ENCODE measurements at places on chromosomes 16 and 17.

GRCh38 chr16:52618753-52619497 lies 72.0 kb upstream of the TOX3 start:
- no peak for DNase-seq

DNA sequence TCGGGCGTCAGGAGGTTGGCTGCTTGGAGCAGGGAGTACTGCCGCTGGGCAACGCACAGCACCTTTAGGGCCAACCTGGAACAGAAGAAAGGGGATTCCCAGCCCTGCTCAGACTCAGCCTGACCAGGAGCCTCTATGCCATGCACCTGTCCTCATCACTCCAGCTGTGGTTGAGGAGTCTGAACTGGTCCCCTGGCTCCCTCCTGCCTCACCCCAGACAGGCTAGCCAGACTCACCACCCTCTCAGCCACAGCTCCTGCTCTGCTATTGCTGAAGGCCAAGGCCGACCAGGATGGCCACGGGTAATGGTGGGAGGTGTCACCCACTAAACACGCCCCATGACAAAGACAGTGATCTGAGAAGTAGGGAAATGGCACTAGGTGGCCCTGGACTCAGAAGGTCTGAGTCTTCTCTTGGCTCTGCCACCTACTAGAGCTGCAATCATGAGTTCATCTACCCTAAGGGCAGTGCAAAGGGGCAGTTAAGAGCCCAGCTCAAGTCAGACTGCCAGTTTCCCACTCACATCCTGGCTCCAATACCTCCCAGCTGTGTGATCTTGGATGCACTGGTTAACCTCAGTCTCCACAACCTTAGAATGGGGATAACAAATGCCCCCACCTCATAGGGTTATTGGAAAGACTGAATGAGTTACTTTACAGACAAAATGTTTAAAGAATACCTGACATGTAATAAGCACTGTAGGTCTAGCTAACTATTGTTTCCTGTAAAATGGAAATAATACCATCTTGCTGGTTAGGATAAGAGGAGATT lies 13.8 kb upstream of the GFAP start:
- DNase-seq: no peak

- no peak for DNase-seq
Observed at GRCh38 chr17:75712446-75712845, 8.8 kb upstream of the ITGB4 start.

GRCh38 chr17:29595943-29596774 lies 3.2 kb downstream of the ANKRD13B start:
- no peak for DNase-seq

GRCh38 chr17:69856946-69857345 lies 218.1 kb upstream of the KCNJ16 start:
- no peak for DNase-seq

GRCh38 chr17:12098568-12098967 lies 77.9 kb downstream of the MAP2K4 start:
- DNase-seq: no peak

DNA sequence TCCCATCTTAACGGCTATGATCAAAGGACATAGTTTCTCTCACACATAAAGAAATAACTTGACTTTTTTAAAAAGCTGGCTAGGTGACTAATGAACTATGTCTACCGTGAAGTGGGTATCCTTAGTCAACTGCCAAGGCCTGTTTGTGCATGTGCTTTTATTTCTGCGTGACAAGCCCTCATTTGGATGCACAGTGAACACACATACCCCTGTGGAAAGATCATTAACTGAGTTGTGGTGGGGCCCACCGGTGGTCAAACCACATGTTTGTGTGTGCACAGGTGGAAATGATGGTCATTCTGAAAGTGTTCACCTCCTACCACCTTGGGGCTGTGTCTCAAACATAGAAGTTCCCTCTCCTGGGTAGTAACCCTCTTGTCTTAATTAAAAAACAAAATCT lies 256.1 kb upstream of the SALL1 start:
- no peak for DNase-seq

DNA sequence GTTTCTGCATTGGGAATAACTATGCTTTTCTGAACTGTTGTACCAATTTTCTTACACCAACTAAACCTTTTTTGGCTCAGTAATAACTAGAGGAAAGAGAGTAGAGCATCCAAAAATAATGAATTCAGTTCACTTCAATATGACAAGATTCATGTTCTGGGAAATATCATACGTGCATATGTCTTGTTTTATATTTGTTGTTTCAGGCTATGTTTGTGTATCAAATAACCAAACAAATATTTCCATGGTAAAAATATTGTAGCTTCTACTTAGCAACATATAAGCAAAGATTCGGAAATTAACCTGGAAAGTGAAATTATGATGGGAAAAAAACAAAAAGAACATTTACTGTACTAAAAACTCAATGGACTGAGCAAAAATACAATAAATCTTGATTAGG lies 503.2 kb downstream of the TMEM114 start:
- no peak for DNase-seq

DNA sequence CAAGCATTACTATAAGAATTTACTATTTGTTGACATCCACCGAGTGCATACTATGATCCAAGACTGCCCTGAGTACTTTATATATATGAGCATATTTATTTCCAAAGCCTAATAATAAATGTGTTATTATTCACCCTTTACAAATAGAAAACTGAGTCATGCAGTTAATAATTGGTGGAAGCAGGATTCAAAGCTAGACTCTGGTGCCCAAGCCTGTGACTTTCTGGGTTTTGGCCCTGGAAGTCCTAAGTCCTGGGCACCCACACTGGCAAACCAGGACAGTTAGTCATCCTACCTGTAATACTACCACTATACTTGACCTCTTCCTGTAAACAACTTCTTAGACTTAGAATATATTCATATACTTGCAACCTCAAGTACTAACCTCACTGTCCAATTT lies 257.4 kb upstream of the IRX5 start:
- no peak for DNase-seq

DNA sequence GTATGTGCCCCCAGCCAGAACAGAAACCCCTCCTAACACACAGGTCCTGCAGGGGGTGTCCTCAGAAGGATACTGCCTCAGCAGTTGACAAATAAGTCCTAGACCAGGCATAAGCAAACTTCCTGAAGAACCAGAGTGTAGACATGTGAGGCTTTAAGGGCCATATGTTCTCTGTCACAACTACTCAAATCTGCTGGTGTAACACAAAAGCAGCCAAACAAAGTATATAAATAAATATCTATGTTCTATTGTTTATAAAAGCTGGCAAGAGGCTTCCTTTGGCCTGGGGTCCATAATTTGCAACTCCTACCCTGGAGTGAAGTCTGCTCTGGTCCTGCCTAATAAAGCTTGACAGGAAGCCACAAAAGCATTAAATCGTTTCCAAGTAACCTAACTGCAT lies 9.9 kb downstream of the FAM83G start:
- DNase-seq: no peak

DNA sequence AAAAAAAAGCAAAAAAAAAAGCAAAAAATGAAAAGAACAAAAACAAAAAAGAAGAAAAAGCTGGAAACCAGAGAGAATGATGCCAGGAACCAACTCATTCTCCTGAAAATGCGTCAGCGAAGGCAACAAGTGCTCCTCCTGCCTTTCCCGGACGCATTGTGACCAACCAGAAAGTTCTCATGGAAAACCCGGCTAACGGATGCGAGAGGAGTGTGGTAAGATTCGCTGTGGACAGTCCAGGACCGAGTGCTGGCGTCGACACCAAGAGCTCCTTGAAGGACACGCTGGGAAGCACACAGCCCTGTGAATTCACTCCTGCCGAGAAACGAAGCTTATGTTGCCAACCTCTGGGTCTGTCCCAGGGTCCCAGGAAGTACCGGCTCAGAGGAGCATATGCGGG lies 43.4 kb downstream of the METRNL start:
- no peak for DNase-seq

- DNase-seq: no peak
Observed at GRCh38 chr17:3885271-3885670, 7.6 kb downstream of the CAMKK1 start.

DNA sequence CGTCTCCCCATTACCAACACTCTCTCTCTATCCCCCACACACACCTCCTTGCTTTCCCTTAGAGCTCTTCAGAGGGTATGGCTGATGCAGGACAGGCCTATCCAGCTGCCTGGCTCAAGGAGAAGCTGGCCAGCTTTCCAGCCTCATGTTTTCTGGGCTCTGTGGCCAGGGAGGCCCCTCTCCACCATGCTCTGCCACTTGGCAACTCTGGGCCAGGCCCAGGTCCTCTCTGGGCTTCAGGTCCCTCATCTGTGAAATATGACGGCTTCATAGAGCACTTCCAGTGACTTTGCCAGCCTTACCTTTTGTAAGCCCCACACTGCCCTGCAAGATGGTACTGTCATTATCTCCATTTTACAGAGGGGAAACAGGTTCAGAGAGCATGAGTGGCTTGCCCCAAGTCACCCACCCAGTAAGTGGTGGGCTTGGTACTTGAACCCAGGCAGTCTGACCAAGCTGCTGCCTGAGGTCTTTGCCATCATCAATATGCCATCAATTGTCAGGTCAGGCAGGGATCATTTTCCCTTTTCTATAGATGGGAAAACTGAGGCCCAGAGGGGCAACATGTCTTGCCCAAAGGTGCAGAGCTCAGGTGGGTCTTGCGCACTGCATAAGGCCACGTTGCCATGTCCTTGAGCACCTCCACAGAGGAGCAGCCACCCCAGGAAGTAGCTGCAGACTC lies 548 bp upstream of the ADGRG5 start:
- DNase-seq: no peak

DNA sequence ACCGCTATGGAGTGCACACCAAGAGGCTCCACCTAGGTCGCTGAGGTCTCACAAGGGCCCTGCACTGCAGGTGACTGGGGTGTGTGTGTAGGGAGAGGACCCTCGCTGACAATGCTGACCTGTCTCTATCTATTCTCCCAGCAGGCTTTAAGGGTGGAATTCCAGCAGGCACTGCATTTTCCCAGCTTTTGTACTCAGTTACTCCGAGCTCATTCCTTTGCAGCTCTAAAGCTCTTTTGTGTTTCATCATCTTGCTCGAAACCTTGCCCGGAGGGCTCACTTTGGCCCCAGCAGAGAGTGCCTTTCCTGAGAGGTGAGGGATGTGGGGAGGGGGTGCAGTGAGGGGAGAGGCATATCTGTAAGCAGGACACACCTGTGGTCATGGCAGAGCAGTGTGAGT lies 39.3 kb downstream of the SMPD3 start:
- no peak for DNase-seq

DNA sequence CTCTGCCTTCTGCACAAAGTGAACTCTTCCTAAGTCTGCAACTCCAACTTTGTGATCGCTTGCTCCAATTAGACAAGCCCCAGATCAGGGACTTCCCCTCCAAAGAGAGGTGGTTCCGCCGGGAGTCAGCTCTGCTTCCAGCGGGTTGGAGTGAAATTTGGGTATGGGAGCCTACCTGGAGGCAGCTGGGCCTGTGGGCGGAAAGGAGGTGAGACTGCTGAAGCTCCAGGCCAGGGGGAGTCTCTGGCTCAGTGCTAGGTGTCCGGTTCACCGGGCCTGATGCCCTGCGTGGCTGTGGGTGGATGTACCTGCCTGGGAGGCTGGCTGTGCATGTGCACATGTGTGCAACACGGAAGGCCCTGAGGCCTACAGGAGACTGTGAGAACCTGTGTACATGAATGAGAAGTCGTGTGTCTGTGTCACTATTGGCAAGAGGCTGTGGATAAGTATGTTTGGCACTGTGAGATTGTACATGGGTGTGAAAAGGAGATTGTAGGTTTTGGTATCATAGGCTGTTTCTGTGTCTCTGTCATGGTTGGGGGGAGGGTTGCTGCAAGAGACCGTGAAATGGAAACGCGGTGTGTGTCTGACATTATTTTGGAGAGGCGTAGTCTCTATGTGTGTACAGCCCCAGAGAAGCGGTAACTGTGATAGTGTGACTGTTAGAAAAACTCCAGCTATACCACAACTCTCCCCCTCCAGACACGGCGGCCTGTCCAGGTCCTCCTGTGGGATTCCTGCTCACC lies 4.2 kb downstream of the LHX1 start:
- no peak for DNase-seq

GRCh38 chr17:17350491-17351355 lies 47.5 kb downstream of the NT5M start:
- DNase-seq: no peak

DNA sequence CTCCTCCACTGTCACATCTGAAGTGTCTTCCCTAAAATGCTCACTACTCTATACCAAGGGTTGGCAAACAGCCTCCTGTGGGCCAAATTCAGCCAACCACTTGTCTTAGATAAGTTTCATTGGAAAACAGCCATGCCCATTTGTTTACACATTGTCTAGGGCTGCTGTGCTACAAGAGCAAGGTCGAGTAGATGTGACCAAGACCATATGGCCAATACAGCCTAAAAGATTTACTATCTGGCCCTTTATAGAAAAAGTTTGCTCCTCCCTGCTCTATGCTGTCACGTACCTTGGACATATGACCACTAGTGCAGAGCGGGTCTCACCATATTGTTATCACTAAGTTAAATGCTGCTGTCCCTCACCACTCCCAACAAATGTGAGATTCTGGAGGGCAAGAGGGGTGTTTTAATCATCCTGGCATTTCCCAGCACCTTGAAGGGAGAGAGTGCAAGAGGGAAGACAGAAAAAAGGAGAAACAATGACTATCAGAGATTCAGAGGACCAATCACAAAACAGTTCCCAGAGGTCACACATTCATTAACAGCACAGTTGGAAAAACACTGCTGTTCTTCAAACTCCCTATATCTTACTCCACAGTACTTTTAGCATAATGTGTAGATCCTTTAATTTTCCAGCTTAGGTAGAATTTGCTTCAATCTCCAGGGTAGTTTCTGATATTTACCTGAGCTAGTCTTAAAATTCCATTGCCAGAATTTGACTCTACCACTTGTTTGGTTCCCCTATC lies 13.2 kb downstream of the LSM12 start:
- DNase-seq: no peak

DNA sequence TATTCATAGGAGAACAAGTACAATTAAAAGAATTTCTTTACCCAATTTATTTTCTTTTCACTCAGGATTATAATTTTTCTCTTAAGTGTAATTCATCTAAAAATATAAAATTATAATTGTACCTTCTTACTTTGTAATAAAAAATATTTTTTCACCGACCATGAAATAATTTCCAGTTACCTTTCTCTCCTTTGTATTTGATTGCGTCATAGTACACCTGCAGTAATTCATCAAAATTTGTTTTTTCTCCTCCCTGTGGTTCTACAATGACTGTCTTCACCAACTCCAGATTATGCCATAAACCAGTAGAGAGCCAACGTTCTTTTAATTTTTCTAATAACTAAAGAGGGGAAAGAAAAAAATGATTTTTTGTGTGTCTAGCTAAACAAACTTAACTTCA lies 119.1 kb downstream of the BRIP1 start:
- DNase-seq: no peak

DNA sequence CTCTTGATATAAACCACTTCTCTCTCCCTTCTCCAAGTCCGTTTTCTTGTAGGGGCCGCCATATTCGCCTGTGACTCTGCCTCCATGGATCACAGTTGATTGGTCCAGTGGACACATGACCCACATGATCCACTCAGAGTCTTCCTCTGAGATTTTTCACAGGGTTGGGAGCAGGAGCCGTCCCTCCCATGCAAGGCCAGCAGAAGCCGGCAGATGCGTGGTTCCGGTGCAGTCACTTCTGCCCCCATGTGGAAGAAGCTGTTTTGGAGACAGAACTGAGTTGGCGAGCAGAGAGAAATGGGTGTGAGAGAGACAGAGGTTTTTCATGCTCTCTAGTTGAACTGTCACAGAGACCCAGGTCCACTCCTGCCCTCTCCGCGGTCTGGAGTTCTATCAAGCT lies 83.3 kb downstream of the C16orf95 start:
- DNase-seq: no peak

- no peak for DNase-seq
Observed at GRCh38 chr16:4089811-4090301, 26.4 kb downstream of the ADCY9 start.

Data from activated CD8-positive, alpha-beta memory T cell treated with anti-CD3 and anti-CD28 coated beads for 48 hours (primary cell).